Activated B cell treated with CpG ODN at 0.5 μM for 24 hours (primary cell): ENCODE measurements at places on chromosomes 7 and 10. TPM values are rescaled to one million over a fixed set of nuclear protein-coding genes. Genes with fewer than 3 reads are reported as not detected.

- no peak for DNase-seq
Measured at GRCh38 chr10:3936422-3937040, 151.5 kb upstream of the KLF6 start.

DNA sequence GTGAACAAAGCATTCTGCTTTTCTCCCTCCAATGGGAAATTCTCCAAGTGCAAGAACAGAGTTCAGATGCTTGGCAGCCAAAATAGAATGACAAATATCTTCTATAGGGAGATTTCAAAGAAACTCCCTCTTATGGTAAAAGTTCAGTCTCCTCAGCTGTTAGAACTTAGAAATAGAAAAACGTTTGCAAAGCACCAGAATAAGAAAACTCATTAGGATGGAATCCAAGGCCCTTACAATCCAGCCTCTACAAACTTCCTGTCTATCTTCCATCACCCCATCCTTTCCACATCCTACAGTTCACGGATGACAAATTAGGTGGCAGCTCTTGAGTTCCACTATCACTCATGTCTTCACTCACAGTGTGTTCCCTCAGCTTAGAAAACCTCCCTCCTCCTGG is 25.7 kb downstream of the FAM13C start:
- DNase-seq: no peak

DNA sequence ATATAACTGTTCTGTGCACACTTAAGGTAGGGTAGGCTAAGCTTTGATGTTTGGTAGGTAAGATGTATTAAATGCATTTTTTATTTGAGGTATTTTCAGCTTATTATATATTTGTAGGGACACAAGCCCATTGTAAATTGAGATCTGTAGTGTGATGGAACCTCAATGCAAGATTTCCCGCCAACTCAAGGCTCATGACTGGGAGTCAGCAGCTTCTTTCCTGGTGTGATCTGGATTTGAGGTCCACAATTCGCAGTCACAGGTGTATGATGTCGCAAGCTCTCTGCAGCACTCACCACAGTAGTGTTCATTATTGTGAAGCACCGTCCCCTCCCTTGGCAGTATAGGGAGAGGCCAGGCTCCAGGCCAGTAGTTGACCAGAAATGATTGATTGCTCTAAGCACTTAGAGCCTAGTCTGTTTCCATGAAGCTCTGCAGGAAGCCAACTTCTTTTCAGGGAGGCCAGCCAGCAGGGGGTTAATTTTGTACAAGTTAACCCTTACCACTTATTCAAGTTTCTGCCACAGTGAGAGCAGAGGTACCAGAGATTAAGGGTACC is 54.9 kb downstream of the SEM1 start:
- DNase-seq: no peak

The SRRM3 gene
- total RNA-seq: not detected in 2 replicates

The OR6V1 gene
- total RNA-seq: not detected in 2 replicates

The AKR1C8 gene
- not detected in 2 replicates for total RNA-seq

- no peak for DNase-seq
Measured at GRCh38 chr7:99092064-99092720, 51.7 kb downstream of the SMURF1 start.

DNA sequence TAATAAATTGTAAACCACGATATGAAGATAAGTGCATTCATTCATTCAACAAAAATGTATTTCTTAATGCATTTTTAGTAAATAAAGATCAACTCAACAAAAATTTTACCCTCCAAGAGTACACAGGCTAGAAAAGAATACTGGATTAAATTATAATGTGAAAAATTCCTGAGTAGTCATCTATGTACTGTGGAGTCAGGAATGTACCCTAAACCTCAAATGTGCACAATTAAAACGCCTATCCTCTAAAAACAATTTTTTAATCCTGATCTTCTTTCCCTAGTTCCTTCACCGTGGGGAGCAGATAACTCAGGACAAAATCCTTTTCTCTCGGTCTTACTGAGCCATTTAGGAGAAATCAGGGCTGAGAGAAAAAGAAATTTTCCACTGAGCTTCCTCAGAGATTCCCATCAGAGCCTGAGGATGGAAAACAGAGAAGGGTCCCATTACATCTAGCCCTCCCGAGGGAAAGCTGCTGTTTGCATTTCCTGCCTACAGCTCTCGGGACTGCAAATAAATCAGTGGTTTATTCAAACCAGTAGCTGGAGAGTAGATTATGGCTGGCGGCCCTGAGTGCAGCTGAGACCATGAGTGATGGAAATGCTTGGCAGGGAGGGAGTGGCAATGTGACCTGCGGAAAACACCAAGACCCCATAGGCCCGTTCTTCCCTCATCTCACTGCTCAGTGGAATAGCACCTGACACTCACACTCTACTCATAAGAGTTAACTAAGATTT is 7.4 kb downstream of the TAS2R40 start:
- no peak for DNase-seq

DNA sequence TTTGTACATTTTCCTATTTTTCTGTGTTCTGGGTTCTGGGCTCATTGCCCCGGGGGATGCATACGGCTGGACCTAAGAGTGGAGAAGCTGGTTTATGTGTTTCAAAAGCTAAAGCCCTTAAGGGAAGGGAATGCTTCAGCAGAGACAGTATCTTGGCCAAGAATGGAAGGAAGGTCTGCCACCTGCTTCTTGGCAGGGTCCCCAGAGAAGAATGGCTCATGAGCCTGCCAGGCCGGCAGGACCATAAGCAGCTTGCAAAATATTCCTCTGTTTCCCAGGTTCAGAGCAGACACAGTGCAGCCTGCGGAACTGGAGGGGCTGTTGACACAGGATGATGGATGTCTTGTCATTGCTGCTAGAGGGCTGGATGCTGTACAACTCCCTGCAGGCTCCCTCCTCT is 7.8 kb upstream of the ABHD11 start:
- no peak for DNase-seq

The GPR146 gene
- 6.2 and 6.9 TPM in 2 replicates for total RNA-seq

DNA sequence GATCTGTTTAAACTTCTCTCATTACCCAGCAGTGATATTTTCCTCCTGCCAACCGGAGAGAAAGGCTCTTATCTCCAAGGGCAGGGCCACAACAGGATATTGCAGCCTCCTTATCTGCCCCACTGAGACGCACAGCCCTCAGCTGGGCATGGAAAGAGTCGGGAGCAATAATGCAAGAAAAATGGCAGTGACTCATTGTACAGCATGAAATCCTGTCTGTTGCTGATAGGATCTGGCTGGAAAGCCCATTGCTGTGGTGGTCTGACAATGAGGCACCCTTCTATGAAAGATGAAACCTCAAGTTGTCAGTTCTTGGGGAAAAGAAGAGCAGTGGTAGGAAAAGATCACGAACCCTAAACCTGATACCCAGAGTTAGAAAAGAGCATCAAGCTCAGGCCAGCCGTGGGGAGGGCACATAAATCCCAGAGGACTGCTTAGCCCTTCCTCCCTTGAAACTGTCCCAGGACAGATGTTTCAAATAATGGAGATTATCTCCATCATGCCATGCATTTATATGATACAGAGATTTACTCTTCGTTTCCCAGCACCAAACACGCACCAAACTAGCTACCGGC is 47.0 kb upstream of the FIGNL1 start:
- no peak for DNase-seq

The SPRN gene
- not detected in 2 replicates for total RNA-seq
